ENCODE measurements at places on chromosomes 4 and X.
A peak's percentile ranks its signal among the peaks of the same experiment; 100 is the strongest.

DNA sequence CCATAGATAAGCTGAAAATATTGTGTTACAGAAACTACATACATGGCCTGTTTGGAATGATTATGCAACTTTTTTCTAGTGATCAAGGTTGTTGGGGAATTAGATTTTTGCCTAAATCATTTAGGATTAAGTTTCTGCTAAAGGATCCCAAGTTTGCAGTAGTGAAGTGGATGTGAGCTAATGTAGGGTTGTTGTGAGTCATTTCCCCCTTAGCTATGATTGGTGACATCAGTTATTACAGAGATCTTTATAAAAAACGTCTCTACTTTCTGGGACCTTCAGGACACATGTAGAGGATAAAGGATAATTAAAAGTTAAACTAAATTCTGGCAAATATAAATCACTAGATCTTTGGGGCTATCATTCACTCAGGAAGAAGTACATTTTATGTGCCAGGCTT lies 133.3 kb downstream of the GATB start:
- no peak for DNase-seq

DNA sequence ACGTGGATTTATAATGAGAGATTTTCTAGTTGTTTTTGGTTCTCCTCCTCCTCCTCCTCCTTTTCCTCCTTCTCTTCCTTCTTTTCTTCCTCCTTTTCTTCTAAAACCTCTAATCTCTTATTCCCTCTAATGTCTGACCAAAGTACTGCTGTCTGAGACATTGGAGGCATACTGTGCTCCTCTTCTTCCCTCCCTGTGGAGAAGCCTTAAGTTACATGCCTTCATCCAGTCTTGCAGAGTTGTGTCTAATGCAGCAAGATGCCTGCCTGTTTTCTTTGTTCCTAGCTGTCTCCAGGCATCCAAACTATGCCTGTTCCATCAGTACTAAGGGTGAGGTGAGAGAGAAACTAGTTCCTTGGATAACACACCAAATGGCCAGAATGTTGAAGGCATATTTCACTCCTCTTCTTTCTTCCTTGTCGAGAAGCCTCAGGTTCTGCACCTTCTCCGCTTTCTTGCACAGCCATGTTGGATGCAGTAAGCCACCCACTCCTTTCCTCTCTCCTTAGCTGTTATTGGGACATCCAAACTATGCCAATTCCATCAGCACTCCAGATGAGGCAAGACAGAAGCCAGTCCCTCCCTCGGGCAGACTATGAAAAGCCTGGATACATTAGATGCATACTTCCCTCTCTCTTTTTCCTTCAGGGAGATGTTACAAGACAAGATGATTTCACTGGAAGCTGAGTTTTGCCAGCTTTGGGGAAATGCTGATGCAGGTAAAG lies 285.7 kb upstream of the TRAM1L1 start:
- no peak for DNase-seq

GRCh38 chr4:151315212-151315886 lies 10.1 kb downstream of the SH3D19 start:
- DNase-seq, result no peak

DNA sequence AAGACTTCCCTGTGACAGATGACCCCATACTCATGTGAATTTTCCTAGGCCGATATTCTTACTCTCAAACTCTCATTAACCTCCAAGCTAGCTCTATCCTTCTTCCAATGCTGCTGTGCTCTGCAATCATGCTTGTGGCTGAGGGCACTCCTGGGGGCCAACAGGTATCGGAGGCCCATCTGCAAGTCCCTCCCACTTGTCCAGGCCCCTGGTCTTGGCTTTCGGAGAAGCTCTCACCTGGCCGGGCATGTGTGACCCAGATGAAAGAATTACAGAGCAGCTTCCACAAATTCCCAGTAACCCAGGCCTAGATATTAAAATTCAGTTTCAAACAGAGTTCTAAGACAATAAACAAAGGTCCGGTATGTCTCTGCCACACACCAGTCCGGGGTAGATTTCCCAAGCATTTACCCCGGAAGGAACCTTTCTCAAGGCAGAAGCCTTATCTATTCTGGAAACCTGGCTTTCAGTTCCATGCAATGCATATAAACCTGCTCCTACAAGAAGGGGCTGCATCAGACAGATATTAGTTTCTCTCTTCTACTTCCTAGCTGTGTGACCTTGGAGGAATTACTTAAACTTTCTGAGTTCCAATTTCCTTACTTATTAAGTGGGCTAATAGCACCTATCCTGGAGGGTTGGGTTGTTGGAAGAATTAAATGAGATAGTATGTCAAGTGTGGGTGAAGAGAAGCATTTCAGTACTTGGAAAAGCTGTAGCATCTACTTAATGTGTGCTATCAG lies 270.8 kb downstream of the PTTG2 start:
- DNase-seq, result no peak

DNA sequence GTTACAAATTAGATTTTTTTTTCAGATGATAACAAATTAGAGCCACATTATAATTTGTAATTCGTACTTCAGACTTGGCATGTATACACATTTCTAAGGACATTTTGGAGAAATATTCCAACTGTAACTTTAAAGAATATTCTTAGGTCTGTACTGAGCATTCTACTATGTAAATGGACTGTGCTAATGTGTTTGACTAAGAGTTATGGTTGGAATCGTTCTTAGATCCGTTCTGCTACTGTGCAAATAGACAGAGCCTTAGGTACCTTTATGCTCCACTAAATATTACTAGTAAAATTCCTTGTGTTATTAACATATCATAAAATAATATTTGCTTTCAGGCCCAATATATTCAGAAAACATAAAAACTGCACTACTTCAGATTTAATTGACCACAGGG lies 1180.0 kb upstream of the TENM3 start:
- no peak for DNase-seq

DNA sequence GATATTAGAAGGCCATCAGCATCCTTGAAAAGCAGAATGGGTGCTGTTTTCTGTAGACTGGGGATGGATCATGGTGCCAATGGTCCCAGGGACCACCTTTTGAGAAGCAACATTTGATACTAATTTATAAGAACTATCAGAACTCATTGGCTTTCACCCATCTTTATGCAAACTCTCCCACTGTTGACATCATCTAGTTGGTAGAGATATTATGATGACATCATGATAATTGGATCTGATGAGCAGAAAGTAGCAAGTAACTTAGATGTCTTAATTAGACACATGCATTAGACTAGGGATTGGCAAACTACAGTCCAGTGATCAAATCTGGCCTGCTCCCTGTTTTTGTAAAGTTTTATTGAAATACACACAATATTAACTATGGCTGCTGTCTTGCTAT lies 181.0 kb downstream of the DCHS2 start:
- DNase-seq, result no peak

- DNase-seq, result no peak
These were observed 54.4 kb upstream of the USP26 start for GRCh38 chrX:133151336-133151735.

GRCh38 chrX:149074398-149074797 lies 430.7 kb downstream of the IDS start:
- peak; percentile 22 for DNase-seq

GRCh38 chr4:137376312-137376711 lies 156.0 kb downstream of the PCDH18 start:
- no peak for DNase-seq

DNA sequence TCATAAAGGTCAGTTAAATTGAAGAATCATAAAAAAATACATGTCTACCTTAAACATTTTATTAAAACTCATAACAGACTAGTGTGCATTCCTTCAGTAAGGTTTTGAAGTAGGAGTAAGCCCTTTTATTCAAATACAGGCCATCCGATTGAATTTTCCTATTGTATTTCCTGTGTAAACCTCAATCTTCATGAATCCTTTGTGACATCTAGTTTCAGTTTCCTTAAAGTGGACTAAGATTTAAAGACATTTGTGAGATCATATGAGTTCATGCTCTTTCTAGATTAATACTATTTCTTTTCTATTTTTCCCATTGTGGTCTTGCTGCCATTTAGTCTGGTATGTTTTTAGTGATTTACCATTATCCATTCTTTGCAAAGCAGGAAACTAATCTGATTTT lies 644.7 kb upstream of the BOD1L1 start:
- no peak for DNase-seq

GRCh38 chrX:15946783-15947580 lies 92.4 kb upstream of the AP1S2 start:
- DNase-seq, result no peak

Measured in forelimb muscle (tissue), 1 donor.